ENCODE measurements at places on chromosomes 7 and 10. TPM values are rescaled to one million over a fixed set of nuclear protein-coding genes. Genes with fewer than 3 reads are reported as not detected.

CPA4 gene
- polyA plus RNA-seq = not detected

MYOF gene
- not detected for polyA plus RNA-seq

EVX1 gene
- polyA plus RNA-seq = not detected

MYL10 gene
- polyA plus RNA-seq = not detected

FAM24B gene
- polyA plus RNA-seq = 5.0 TPM

DNA sequence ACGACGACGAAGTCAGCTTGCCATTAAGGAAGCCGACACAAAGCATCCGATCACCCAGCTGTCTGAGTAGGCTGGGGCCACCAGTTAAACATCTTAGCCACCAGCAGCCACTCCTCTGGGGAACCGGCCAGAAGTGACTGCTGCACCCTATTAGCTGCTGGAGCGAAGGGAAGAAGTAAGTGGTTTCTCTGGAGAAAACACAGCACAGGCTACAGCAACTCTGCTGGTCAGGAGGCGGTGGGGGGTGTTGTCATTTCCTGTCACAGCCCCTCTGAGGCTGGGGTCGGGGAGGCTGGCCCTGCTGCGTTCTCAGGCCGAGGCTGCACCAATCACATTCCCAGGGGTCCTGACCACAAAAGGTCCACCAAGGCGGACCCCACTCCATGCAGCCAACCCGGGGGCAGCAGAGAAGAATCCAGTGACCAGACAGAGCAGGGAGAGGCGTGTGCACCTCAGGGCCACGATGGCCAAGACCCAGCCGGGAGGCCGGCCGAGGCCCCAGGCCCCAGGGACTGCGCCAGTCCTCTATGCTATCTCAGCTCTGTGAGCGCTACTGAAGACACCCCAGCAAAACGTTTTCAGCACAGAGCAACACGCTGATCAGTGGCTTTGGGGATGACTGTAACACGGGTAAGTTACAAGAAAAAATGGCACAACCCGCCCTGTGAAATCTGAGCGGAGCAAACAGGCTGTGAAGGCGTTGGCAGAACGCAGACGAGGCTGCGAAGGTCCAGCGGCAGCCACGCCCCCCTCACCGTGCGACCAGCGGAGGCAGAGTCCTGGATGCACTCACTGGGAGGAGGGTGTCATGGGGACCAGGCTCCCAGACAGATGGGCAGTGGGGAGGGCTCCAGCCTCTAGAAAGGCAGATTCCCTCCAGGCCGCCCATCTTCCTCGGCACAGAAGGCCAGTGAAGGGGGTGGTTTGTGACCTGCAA, 24.8 kb downstream of the STK32C start:
- no peak overlapping the region for H3K4me3 ChIP-seq
- DNase-seq = no peak

DNA sequence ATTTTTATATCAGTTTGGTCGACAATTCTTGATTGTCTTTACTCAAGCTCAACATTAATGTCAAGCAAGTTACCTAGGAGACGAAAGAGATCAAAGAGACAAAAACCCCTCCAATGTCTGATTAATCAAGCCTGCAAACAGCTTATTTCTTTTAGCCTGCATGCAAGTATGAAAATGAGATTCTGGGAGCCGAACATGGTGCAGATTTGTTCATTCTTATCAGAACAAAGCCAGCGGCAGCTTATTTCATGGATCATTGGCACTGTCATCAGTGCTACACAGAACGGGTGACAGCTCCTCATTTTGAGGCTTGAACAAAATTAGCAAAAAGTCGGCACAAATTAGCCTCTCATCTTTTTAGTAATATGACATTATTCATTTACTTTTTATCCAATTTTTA, 26.5 kb downstream of the FAM204A start:
- H3K27ac ChIP-seq = no peak overlapping the region
- no peaks in the 10 kb centered on the region for H3K4me1 ChIP-seq
- peaks cover 8% of the 10 kb centered on the region for H3K36me3 ChIP-seq
- H3K4me3 ChIP-seq = no peak overlapping the region
- no peaks in the 10 kb centered on the region for H3K27me3 ChIP-seq

DNA sequence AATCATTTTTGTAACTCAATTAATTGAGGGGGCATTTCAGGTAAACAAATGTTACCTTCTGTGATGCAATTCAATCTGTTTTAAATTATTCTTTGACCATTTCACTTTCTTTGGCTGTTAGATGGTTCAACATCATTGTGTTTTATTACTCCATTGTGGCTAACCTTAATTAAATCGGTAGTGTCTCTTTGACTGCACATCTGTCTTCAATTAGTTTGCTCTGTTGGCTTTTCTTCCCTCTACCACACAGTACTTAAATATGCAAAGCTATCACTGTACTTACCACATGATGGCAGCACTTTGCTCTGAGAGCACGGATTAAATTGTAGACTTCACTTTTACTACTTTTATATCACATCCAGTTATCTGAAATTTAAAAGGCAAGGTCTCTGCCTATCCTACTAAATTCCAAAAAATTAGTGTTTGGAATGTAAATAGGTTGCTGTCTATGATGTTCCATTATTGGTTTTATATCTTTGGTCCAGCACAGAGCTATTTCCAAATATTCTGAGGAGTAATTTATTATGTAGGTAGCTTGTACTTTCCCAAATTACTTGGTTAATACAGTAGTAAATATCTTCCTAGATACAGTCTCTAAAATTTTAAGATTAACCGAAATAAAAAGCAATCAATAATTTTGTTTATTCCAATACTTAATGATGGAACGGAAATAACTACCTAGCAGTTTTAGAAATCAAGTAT, 352.0 kb downstream of the PCLO start:
- H3K27ac ChIP-seq = no peak overlapping the region
- DNase-seq = no peak
- no peaks in the 10 kb centered on the region for H3K27me3 ChIP-seq

- no peaks in the 10 kb centered on the region for H3K27me3 ChIP-seq
- H3K36me3 ChIP-seq = no peaks in the 10 kb centered on the region
- no peak overlapping the region for H3K27ac ChIP-seq
- DNase-seq = no peak
These were observed 78.9 kb downstream of the ANK3 start for GRCh38 chr10:60310740-60311139.

- H3K27me3 ChIP-seq = no peaks in the 10 kb centered on the region
- H3K27ac ChIP-seq = no peak overlapping the region
- H3K4me1 ChIP-seq = no peaks in the 10 kb centered on the region
- H3K4me3 ChIP-seq = no peak overlapping the region
- no peak for DNase-seq
- H3K36me3 ChIP-seq = no peaks in the 10 kb centered on the region
These were observed 598.8 kb downstream of the SUGCT start for GRCh38 chr7:40733578-40733977.

DNA sequence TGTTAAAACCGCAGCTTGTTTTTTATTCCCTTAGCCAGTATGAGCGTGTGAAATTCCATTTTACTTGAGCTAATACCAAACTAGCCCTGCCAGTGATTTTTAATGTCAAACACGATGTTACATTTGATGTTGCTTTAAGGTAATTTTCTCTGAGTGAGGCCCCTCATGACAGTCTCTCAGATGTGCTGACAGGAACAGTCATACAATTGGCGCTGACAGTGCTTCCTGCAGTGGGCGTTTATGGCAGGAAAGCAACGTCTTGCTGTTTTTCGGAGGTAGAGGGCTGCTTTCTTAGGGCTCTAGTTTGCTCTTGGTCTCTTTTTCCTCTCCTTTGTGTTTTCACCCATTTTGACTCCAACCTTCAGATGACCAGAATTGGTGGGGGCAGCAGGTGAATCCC, 19.3 kb downstream of the PON1 start:
- DNase-seq = no peak
- no peaks in the 10 kb centered on the region for H3K36me3 ChIP-seq
- H3K27me3 ChIP-seq = peaks cover 19% of the 10 kb centered on the region
- H3K27ac ChIP-seq = no peak overlapping the region
- no peaks in the 10 kb centered on the region for H3K4me1 ChIP-seq

GRCh38 chr10:89204621-89205185, 2.4 kb downstream of the CH25H start:
- no peak for DNase-seq
- H3K27me3 ChIP-seq = peaks cover 28% of the 10 kb centered on the region
- no peak overlapping the region for H3K27ac ChIP-seq
- H3K4me3 ChIP-seq = no peak overlapping the region

DNA sequence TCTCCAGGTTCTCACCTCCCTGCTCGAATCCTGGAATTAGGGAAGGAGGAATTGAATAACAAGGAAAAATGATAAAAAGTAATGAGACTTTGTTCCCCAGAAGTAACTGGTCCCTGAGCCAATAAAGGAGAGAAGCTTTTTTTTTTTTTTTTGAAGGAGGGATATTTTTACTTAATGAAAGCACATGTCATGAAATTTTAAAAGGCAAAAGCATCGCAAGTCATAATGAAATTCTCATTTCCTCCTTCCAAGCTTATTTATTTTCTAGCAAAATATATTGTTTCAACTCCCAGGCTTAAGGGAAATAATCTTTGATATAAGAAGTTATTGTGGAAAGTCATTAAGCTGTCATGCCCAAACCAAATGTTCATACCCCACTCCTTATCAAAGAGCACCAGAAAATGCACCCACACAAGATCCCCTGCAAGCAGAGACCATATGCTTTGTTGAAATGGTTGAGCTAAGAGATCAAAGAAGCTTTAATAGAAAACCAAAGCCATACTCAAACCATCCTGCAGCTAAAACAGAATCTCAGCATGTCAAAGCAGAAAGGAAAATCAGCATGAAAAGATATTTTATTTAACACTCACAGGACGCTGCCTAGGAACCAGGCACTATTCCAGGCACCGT, 16.7 kb upstream of the ABCC2 start:
- H3K36me3 ChIP-seq = peaks cover 15% of the 10 kb centered on the region
- H3K27me3 ChIP-seq = no peaks in the 10 kb centered on the region
- H3K27ac ChIP-seq = no peak overlapping the region

GRCh38 chr7:27150568-27151340, 1.6 kb downstream of the HOXA3 start:
- peaks cover 75% of the 10 kb centered on the region for H3K27me3 ChIP-seq
- peaks cover 37% of the 10 kb centered on the region for H3K4me1 ChIP-seq
- no peaks in the 10 kb centered on the region for H3K36me3 ChIP-seq

GRCh38 chr10:35443858-35444257, 107.5 kb downstream of the CCNY start:
- peaks cover 24% of the 10 kb centered on the region for H3K36me3 ChIP-seq
- H3K4me1 ChIP-seq = peaks cover 51% of the 10 kb centered on the region
- H3K4me3 ChIP-seq = no peak overlapping the region
- H3K27ac ChIP-seq = peak overlapping the region; percentile 56
- DNase-seq = no peak

DNA sequence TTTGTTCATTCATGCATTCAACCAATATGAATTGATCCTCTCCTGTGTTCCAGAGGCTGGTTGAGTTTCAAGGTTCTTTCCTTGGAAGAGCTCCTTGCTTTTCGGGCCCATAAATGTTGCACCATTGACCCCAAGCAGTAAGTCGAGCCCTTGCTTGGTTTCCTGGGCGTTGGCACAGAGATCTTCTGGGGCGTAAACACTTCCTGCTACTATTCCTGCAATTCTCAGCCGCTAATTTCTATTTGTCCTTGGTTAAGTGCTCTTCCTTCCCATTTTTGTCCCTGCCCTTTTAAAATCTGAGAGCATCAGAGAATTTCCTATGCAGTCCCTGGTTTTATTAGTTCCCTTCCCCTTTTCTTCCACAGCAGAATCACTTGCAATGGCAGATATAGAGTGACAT, 44.1 kb upstream of the ADRB1 start:
- DNase-seq = no peak
- peaks cover 17% of the 10 kb centered on the region for H3K27me3 ChIP-seq
- H3K4me3 ChIP-seq = peak overlapping the region; percentile 0
- H3K36me3 ChIP-seq = peaks cover 3% of the 10 kb centered on the region
- H3K4me1 ChIP-seq = peaks cover 16% of the 10 kb centered on the region
- H3K27ac ChIP-seq = no peak overlapping the region

DNA sequence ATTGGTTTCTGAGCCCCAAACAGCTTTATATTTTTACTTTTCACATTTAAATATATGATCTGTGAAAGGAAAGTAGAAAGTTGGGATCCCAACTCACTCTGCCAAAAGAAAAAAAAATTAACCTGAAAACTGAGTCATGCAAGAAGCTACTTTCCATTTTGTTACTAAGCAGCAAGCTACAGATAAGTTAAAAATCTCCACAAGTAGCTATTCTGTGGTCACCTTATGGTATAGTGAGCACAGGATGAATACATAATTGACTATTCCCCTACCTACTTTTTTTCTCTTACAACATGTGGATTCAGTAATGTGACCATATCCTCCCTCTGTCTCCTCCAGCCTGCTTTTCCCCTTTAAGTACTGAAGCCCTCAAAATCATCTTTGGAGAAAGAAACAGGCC, 30.3 kb upstream of the CREB3L2 start:
- no peaks in the 10 kb centered on the region for H3K27me3 ChIP-seq
- peak overlapping the region; percentile 33 for H3K4me3 ChIP-seq
- peak overlapping the region; percentile 82 for H3K27ac ChIP-seq
- H3K4me1 ChIP-seq = peaks cover 45% of the 10 kb centered on the region
- DNase-seq = no peak

DNA sequence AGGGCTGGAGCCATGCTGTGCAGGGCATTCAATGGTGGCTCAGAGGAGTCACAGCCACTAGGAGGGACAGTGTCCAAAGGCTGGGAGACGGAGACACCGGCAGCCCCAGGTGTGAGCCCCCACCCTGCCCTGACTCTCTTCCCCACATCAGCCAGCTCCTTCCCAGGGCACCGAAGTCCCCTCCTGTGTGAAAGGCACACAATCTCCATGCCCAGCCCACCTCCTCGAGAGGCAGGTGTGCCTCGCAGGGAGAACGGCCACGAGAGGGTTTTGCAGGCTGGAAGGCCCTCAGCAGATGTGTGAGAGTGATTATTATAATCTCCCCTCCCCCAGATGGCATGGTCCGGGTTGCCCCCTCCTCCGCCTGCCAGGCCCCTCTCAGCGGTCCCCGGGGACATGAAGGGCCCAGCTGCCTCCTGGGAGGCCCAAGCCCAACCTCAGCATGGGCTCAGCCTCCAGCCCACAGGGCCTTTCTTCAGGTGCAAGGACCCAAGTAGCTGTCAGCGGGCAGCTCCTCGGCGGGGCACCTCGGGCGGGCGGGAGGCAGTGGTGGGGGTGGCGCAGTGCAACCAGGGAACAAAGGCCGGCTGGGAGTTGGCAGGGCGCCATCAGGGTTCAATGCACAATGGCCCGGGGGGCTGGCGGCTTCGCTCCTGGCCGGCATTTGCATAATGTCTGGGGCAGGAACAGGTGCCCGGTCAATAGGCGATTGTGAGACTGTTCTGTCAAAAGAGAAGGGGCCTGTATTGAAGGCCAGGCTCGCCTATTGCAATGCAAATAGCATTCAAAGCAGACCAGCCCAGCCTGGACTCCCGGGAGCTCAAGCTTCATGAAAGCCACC, 155.3 kb upstream of the ZMIZ1 start:
- H3K4me3 ChIP-seq = no peak overlapping the region
- no peaks in the 10 kb centered on the region for H3K4me1 ChIP-seq
- H3K27ac ChIP-seq = no peak overlapping the region
